Naive B cell (primary cell): ENCODE measurements at places on chromosomes 6 and 20.

DNA sequence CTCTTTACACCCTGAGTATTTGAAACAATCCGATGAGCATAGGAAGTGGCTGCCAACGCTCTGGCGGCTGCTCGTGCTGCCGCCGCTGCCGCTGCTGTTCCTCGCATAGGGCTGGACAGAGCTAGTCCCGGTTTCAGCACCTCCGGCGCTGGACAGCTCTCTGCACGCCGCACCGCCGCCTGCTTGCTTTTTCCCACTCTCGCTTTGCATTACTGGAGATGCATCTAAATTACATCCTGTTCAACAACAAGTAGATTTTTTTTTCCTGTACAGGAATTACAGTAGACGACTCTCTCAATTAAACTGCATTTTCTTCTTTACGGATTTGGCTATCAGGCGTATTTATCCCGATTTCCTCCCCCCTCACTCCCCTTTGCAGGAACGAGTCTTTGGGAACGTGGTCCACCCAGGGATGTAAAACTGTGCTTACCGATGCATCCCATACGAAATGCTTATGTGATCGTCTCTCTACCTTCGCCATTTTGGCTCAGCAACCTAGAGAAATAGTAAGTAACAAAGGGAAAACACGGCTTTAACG lies 563.8 kb downstream of the LMBRD1 start:
- DNase-seq = no peak

- DNase-seq = peak; percentile 52
Measured at GRCh38 chr6:150741633-150742200, 123.8 kb upstream of the MTHFD1L start.

DNA sequence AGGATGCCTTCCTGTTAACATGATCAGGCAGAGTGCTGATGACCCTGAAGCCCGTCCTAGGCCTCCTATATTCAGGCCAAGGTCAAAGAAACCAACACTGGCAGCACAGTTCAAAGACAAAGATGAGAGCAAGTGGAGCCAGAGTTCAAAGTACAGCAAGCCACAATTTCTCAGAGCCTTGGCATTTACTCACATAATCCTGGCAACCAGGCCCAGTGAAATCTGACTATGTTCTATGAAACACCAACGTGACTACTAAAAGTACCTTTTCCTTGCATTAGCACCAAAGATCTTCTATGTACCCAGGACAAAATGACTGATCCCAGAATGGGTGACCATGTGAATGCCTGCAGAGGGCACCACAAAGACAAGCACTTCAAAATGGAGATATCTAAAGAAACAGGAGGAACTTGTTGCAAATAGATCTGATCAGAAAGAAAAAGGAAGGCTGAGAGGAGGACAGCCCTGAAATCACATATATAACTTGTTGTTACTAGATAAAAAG lies 3.9 kb downstream of the NFS1 start:
- no peak for DNase-seq

DNA sequence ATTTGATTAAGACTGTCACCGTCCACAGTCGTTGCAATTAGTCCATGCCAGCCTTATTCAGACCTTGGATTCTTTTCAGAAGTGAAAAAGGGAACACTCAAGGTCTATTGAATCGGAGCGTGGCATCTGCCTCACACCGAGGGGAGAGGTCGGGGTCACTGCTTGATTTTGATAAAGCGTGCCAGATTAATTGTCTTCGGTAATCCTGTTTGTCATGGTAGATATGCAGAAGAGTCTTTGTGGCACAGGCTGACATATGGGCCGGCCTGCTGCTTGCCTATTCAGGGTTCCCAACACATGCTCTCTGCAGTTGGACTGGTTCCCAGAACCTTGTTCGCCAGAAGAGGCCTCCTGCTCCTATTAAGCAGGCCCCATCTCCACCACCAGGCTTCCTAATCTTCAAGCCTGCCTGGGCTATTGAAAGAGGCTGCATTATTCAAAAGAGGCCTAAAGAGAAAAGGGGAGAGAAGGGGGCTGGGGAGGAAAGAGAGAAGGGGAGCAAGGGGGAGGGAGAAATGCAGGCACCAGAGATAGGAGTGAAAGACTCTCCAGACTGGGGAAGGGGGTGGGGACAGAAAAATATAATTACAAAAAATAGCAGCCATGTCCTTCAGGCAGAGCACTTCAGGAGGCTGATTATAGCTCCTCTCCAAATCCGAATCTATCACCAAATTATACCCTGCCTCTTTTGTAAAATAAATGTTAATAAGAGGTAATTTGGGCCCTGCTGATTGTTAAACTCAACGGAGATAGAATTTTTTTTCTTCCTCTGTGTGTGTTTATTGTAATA lies 611.3 kb downstream of the HDGFL1 start:
- no peak for DNase-seq
